Mesothelial cell of epicardium (in vitro differentiated cells): ENCODE measurements at places on chromosomes 7 and 10. TPM values are rescaled to one million over a fixed set of nuclear protein-coding genes. Genes with fewer than 3 reads are reported as not detected.

- DNase-seq, result no peak
Measured at GRCh38 chr10:1244493-1244892, 188.3 kb downstream of the WDR37 start.

DNA sequence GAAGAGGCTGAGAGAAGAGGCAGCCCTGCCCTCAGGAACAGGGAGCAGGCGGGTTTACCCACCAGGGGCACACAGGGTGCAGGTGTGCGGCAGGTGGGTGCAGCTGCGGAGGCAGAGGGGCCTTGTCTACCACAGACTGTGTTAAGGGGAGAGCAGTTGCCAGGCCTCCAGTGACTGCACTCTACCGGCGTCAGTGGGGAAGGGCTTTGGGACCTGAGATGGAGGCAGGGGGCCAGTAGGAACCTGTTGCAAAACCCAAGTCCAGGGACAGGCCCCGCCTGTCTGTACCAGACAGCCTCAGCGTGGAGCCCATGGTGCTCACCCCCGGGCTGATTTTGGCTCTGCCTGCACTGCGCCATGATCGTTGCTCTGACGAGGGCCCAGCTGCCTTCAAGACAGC is 507.6 kb upstream of the FOXK1 start:
- DNase-seq, result no peak

Gene VKORC1L1
- total RNA-seq, result 23.1 to 25.5 TPM (median 23.8 TPM) in 3 replicates

DNA sequence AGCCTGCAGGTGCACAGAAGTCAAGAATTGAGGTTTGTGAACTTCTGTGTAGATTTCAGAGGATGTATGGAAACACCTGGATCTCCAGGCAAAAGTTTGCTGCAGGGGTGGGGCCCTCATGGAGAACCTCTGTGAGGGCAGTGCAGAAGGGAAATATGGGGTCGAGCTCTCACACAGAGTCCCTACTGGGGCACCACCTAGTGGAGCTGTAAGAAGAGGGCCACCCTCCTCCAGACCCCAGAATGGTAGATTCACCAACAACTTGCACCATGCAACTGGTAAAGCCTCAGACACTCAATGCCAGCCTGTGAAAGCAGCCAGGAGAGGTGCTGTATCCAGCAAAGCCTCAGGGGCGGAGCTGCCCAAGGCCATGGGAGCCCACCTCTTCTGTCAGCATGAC is 205.8 kb downstream of the CCSER2 start:
- no peak for DNase-seq

- DNase-seq, result no peak
Measured at GRCh38 chr7:116691664-116692063, 19.7 kb downstream of the MET start.
